ENCODE measurements at places on chromosomes 3 and 15. TPM values are rescaled to one million over a fixed set of nuclear protein-coding genes. Genes with fewer than 3 reads are reported as not detected.

DNA sequence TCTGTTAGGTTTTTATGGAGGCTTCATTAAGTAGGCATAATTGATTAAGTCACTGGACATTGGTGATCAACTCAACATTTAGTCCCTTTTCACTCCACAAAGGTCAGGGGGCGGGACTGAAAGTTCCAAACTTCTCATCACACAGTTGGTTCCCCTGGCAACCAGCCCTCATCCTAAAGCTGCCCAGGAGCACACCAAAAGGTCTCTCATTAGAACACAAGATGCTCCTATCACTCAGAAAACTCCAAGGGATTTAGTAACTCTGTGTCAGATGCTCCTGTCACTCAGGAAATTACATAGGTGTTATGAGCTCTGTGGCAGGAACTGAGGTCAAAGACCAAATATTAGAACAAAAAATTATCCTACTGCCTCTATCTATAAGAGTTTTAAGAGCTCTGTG lies 321.5 kb downstream of the OTOL1 start:
- DNase-seq: no peak

DNA sequence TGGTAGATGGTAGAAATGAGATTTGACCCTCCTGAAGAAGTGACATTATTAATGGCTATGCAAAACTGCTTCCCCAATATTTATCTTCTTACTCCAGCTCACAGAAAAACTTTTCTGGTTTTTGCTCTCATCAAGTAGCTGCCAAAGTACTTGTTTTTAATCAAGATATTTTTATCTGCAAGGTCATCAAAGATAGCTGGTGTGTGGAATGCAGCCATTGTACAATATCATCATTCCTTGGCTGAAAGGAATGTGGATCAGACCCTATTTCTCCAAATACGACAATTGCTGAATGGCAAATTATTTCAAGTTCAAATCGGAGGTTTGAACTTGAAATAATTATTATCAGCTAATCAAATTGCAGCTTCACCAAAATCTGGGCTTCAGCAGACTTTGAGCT lies 126.9 kb upstream of the SLC7A14 start:
- no peak for DNase-seq

DNA sequence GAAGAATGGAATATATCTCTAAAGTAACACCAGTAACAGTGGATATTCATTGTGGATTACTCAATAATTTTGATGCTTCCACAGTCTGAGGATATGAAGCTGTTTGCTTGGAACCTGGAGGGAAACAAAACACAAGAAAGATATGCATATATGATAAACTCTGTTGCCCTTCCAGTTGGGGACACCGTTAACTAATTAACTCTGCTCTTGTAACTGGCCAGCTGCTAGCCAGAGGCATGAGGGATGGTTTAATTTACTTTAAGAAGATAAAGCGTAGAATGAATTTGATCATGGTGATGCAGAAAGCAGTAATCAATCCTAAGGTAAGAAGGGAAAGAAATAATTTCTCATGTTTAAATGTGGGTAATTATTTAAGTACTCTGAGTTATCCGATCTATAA lies 442.6 kb downstream of the NAALADL2 start:
- DNase-seq: no peak

The CDV3 gene
- 113 TPM for total RNA-seq

- no peak for DNase-seq
These were observed 299.7 kb upstream of the LMCD1 start for GRCh38 chr3:8201886-8202285.
